ENCODE measurements at places on chromosomes 1 and 21.
A peak's percentile ranks its signal among the peaks of the same experiment; 100 is the strongest.

- no peak for DNase-seq
These were observed 11.5 kb downstream of the ZNF697 start for GRCh38 chr1:119636491-119637089.

- peak; percentile 23 for DNase-seq
These were observed 102.0 kb downstream of the IER5 start for GRCh38 chr1:181190364-181191035.

GRCh38 chr1:4755301-4755845, 101.0 kb downstream of the AJAP1 start:
- DNase-seq: no peak

DNA sequence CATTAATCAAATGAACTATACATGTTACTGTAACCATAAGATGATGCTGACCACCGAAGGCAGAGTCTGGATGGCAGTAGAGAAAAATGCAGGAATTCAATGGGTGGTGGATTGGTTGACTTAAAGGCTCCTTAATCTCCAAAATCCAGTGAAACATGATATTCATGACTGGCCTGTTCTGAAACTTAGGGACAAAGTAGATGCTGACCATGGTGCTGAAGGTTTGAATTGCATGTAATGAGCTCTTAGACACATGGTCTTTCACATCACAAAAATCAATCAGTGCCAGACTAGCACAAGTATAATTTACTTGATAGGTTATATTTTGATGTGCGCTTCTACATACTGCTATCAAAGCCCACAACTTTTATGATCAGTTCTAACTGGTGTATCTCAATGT, 30.9 kb upstream of the NTMT2 start:
- peak; percentile 19 for DNase-seq

DNA sequence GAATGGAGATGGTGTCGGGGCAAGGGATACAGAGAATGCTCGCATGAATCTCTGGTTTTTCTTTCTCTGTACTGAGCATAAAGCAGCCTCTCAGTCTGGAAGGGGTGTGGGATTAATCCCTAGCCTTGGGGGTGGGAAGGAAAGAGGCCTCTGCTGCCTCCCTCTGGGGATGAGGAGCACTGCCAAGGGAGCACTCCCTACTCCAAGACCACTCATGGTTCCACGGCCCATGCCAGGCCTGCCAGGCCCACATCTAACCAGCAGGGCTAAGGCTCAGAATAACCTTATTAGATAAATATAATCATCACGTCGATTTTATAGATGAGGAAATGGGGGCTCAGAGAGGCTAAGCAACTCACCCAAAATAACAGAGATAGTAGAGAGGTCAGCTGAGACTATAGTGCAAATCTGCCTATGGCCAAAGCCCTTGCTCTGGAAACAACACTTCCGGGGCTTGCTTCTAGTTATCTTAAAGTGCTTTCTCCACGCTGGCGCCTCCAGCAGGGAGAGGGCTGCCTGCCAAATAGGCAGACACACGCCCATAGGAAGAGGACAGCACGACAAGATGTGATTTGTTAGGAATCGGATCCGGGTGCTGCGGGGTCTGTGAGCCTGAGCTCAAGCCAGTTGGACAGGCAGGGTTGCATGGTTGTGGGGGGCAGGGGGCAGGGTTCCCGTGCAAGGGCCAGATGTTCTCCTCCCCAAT, 522 bp downstream of the TEX35 start:
- no peak for DNase-seq
